GM03348 (cell line): ENCODE measurements at places on chromosomes 4 and X.

DNA sequence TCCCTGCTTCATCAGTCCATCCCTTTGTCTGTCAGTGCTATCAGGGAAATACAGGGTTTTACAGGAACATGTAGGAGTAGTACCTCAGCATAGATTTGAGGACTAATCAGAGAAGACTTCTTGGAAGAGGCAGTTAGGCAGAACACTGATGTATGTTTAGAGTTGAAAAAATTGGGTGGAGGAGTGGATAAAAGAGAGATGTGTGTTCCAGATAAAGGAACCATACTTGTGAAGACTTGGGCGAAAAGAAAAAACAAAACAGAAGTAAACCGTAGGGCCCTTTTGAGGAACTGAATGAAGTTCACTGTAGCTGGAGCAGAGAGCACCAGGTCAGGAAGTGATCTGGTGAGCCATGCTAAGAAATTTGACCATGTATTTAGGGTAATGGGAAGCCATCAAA, 32.3 kb downstream of the AFF1 start:
- no peak for DNase-seq

- no peak for DNase-seq
Observed at GRCh38 chr4:6281436-6282313, 12.0 kb downstream of the WFS1 start.

DNA sequence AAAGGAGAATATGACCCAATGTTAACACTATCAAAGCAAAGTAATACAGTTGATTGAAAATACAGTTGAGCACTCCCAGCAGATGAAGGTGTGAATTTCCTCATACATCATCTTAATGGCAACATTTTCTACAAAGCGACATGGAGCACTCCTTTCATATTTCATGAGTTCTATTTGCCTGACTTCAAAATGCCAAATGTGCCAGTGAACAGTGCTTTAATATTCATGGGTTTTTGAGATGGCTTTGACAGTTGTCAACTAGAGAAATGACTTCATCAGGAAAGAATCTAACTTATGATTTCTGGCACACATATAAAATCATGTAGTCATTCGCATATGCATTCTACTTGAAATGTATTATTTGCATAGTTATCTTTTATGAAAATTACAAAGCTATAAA, 222.4 kb downstream of the GALNTL6 start:
- no peak for DNase-seq

- DNase-seq = no peak
Observed at GRCh38 chr4:8495803-8496202, 55.2 kb downstream of the TRMT44 start.

- no peak for DNase-seq
Observed at GRCh38 chr4:51884055-51884454, 41.1 kb downstream of the DCUN1D4 start.

GRCh38 chr4:44632089-44632488, 19.3 kb downstream of the YIPF7 start:
- no peak for DNase-seq

- no peak for DNase-seq
Observed at GRCh38 chr4:119523399-119523798, 105.2 kb downstream of the PDE5A start.

DNA sequence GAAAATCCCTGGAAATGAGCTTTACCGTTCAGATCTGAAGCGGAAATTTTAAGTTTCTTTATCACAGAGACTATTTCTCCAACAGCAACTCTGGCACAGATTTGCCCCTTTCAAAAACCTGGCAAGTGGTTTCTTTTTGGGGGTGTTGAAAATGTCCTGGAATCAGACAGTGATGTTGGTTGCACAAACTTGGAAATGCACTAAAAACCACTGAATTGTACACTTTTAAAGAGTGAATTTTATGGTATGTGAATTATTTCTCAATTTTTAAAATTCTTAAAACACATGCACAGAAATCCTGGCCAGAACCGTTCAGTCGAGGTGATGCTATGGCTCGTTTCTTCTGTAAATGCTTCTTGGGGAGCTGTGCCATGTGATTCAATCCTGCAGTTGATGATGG, 121.2 kb upstream of the RBPJ start:
- DNase-seq = no peak

- no peak for DNase-seq
Observed at GRCh38 chrX:134880866-134881265, 109.9 kb upstream of the SMIM10 start.

- DNase-seq = no peak
Observed at GRCh38 chrX:153929576-153929975, 3.5 kb upstream of the ARHGAP4 start.
